ENCODE measurements at places on chromosomes 5 and 9.

DNA sequence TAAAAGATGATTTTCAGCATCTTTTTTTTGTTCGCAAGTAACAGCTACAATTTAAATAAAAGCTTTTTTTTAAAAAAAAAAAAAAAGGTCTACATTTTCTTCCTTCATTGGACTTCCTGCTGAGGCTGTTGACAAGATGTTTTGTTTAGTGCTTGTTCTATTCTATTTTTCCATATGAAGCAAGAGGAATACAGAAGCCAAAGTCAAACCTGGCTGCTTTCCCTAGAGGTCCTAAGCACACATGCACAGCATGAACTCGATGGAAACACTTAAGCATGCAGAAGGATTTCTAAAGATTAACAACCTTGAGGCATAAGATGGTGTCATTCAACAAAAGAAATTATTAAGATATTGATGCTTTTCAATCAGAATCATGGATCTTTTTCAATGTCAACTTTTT is 105.1 kb downstream of the ADCY2 start:
- H3K4me3 ChIP-seq: no peak overlapping the region
- no peaks in the 10 kb centered on the region for H3K27me3 ChIP-seq
- no peaks in the 10 kb centered on the region for H3K36me3 ChIP-seq
- no peak overlapping the region for H3K27ac ChIP-seq
- no peak for DNase-seq

DNA sequence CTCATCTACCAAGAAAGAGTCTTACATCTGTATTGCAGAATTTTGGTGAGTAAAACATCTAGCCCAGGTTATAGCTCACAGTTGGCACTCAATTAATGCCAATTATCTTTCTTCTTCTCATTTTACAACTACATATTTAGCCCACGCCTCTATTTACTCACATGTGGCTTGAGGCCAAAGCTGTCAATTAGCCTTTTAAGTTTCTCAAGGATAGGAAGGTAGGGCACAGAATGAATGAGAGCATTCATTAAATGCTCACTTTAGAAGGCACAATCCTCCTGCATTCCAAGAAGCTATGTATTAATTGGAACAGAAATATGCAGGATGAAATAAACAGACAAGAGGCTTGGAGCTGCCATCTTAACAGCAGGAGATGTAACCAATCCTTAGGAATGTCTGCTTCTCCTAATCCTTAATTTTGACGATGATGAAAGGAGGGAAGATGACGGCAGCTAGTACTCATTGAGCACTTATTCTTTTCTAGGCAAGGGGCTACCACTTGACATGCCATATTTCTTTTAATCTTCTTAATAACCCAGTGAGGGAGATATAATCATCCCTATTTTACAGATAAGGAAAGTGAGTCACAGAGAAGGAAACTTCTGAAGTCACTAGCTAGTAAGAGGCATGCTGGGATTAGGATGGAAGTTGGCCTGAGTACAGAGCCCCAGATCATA is 30.8 kb upstream of the PANK3 start:
- no peak for DNase-seq
- H3K27ac ChIP-seq: no peak overlapping the region
- no peak overlapping the region for H3K4me3 ChIP-seq
- H3K4me1 ChIP-seq: no peaks in the 10 kb centered on the region

GRCh38 chr5:124996764-124997077 is 250.3 kb upstream of the ZNF608 start:
- H3K27me3 ChIP-seq: peaks cover 4% of the 10 kb centered on the region
- no peaks in the 10 kb centered on the region for H3K4me1 ChIP-seq
- no peak for DNase-seq

DNA sequence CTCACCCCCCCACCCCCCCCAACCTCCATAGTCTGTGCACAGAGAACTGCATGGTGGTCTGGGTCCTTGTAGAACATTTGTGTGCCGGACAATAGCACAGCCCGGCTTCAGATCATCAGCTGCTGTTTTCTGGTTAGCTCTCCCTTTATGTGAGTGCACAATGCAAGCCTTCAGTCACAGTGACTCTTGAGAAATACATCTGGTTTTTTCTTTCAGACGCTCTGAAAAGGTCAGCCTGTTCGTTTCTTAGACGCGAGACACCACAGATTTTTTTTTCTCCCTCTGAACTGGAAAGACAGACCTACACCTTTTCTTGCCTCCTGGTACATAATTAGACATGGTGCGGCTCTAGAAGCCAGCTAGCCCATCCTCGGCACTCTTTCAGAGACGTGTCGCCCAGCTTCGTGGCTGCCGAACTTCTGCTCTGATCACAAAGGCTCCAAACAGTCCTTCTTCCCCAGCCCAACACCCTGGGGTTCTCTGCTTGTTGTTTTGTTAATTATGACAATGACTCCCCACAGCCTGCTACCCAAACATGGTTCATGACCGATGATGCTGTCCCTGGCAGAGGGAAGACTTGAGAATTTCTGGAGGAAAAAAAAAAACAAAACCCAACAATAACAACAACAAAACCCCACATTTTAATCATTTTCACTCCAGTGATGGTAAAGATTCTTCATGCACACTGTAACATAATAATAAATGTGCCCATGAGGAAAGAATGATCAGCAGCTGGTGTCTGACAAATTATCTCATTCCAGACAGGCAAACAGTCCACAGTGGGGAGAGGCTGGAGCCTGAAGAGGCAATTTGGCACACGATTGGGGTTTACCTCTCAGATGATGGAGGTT is 241.4 kb upstream of the ZNF462 start:
- H3K4me3 ChIP-seq: no peak overlapping the region
- no peaks in the 10 kb centered on the region for H3K27me3 ChIP-seq
- H3K36me3 ChIP-seq: no peaks in the 10 kb centered on the region

GRCh38 chr9:1535051-1535450 is 480.1 kb upstream of the SMARCA2 start:
- no peak overlapping the region for H3K4me3 ChIP-seq
- H3K27ac ChIP-seq: no peak overlapping the region
- H3K36me3 ChIP-seq: no peaks in the 10 kb centered on the region
- H3K4me1 ChIP-seq: no peaks in the 10 kb centered on the region
- no peaks in the 10 kb centered on the region for H3K27me3 ChIP-seq
- DNase-seq: no peak

DNA sequence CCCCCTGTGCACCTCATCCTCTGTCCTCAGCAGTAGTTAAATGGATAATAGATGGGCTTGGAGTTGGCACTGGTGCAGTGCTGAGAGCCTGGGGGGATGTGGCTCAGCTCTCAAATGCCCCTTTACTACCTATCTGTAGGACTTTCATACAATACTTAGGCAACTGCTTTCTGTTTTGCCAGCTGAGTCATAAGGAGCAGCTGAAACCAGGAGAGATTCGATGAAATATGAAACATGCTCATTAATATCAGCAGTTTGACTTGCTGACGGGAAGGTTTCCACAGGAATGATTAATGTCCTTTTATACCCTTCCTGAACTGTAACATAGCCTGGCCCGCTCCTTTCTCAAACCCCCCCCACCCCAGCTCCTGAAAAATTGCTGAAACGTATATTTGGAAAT is 142.6 kb downstream of the SAXO1 start:
- no peak overlapping the region for H3K4me3 ChIP-seq
- H3K27me3 ChIP-seq: no peaks in the 10 kb centered on the region
- no peak for DNase-seq
- no peak overlapping the region for H3K27ac ChIP-seq

DNA sequence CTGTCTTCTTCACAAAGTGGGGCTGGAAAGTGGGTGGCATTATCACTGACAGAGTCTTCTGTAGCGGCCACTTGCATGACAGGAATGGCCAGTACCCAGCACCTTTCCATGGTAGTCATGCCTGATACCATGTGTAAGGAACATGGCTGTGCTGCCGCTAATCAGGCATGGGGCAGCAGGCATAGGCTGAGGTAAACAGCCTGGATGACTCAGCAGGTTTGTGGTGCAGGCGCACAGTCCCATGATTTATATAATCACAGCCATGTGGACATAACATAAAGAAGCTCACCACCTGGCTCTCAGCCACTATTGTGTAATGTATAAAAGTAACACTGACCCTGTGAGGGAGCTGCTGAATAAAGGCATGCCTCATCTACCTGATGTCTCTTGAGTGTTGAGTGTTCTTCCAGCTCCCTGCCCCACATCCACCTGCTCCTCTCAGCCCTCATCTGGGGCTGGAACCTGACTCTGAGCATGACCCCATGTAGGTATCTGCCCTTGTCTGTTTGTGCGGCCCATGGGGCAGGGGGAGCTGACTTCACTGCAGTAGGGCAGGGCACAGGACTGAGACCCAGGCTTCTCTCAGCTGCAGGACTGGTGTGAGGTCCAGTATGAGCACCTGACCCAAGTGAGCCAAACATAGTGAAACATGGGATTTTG is 13.2 kb upstream of the ICE1 start:
- no peak overlapping the region for H3K4me3 ChIP-seq
- H3K36me3 ChIP-seq: no peaks in the 10 kb centered on the region
- H3K27ac ChIP-seq: no peak overlapping the region
- no peaks in the 10 kb centered on the region for H3K4me1 ChIP-seq
- no peaks in the 10 kb centered on the region for H3K27me3 ChIP-seq
- DNase-seq: no peak

DNA sequence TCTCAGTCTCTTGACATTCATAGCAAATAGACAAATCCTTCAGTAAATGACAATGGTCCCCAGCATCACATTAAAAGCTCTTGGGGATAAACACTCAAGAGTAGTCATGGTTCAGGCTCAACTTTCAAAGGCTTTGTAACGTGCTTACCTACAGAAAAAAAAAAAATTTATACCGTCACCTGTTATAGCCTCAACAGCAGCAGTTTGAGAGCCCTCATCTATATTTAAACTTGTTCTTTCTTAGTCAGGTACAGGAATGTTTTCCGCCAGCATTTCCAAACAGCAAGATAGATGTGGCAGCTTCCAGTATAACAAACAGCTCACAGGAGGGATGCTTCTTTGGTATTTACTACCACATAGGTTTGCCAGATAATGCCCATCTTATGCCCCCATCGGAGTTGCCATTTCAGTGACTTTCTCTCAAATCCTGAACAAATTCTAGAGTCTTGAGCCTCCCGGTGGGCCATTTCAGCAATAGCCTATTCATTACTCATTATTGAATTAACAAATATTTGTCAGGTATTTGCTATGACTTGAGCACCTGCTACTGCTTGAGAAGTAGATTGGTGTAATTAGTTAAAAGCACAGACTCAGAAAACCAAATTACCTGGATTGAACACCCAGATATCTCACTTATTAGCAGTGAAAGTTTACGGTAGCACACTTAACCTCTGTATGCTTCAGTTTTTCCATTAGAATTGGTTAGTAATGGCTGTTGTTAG is 470.0 kb downstream of the EBF1 start:
- DNase-seq: no peak
- no peak overlapping the region for H3K27ac ChIP-seq
- H3K4me3 ChIP-seq: no peak overlapping the region
- no peaks in the 10 kb centered on the region for H3K36me3 ChIP-seq

- no peaks in the 10 kb centered on the region for H3K4me1 ChIP-seq
- no peak for DNase-seq
- no peaks in the 10 kb centered on the region for H3K36me3 ChIP-seq
- H3K27me3 ChIP-seq: no peaks in the 10 kb centered on the region
These were observed 129.4 kb upstream of the ICE1 start for GRCh38 chr5:5293029-5293428.

DNA sequence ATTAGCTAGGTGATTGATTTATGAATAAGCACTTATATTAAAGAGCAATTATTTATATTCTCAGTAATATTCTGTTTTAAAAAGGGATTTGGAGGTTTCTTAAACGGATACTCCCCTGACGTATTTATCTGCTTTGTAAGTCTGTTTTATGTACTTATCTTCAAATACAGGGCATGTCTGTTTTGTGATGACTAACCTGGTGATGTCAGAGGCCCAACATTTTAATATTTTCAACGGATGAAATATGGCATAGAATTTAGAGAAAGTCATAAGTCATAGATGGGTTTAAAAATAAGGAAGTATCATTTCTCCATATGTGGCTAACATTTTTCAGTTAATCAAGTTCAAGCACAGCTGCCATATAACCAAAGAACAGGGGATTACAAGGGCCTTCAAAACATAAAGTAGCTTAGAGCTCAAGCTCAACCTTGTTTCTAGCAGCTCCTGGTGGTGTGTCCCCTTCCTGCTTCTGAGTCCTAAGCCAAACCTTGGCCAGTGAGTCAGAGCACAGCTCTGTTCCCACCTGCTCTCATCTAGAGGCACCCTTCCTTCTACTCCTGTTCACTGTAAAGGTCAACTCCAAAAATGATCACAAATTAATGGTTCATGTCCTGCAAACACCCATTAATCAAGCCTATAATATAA is 131.4 kb downstream of the OXCT1 start:
- no peaks in the 10 kb centered on the region for H3K4me1 ChIP-seq
- no peak for DNase-seq
- no peaks in the 10 kb centered on the region for H3K36me3 ChIP-seq
- H3K27ac ChIP-seq: no peak overlapping the region
- H3K4me3 ChIP-seq: no peak overlapping the region
- no peaks in the 10 kb centered on the region for H3K27me3 ChIP-seq

- no peak overlapping the region for H3K27ac ChIP-seq
- no peak for DNase-seq
- H3K4me3 ChIP-seq: no peak overlapping the region
- H3K36me3 ChIP-seq: peaks cover 14% of the 10 kb centered on the region
- no peaks in the 10 kb centered on the region for H3K4me1 ChIP-seq
These were observed 30.4 kb downstream of the HMGCR start for GRCh38 chr5:75367401-75367800.

DNA sequence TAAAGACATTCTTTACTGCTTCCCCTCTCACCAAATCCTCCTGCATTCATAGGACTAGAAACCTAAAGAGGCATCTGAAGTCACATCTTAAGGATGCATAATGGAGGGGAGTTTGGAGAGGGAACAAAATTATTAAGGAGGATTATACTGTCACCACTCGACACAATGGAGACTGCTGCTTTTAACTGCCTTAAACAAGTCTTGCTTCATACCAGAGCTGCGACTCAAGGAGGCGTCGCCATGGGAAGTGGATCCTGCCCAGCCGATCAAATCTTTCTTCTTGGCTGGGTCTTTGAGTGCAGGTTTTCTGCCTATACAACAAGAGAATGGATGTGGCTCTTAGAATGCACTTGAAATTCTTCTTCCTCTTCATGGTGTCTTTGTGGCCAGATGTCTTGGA is 66.7 kb upstream of the FOXE1 start:
- H3K27ac ChIP-seq: no peak overlapping the region
- no peak overlapping the region for H3K4me3 ChIP-seq
- H3K27me3 ChIP-seq: peaks cover 11% of the 10 kb centered on the region
- H3K36me3 ChIP-seq: no peaks in the 10 kb centered on the region
- no peaks in the 10 kb centered on the region for H3K4me1 ChIP-seq

- peak; percentile 42 for DNase-seq
- H3K27ac ChIP-seq: no peak overlapping the region
- no peaks in the 10 kb centered on the region for H3K27me3 ChIP-seq
- no peaks in the 10 kb centered on the region for H3K36me3 ChIP-seq
- no peak overlapping the region for H3K4me3 ChIP-seq
These were observed 59.1 kb upstream of the TBC1D2 start for GRCh38 chr9:98314381-98315066.

DNA sequence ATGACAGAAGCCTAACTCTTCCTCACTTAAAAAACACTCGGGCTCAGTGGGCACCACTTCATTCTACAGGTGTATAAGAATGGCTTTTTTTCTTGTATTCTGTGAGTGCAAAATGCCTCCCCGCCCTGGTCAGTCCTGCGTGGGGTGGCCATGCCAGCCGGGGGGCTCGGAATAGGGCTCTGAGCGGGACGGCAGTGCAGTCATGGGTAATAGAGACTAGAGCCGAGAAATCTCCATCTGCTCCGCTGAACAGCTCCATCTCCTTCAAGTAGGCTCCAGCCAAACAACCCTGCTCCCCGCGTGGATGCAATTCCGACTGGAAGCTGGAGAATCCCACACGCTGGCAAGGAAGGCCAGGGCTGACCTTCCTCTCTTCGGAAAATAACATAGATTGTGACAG is 317.0 kb upstream of the IRX4 start:
- H3K36me3 ChIP-seq: no peaks in the 10 kb centered on the region
- H3K4me1 ChIP-seq: no peaks in the 10 kb centered on the region
- no peaks in the 10 kb centered on the region for H3K27me3 ChIP-seq
- H3K27ac ChIP-seq: no peak overlapping the region
- DNase-seq: no peak

All from CD14-positive monocyte (primary cell).